ENCODE measurements at places on chromosomes 1 and 21.

- H3K36me3 ChIP-seq: no peaks in the 10 kb centered on the region
- no peaks in the 10 kb centered on the region for H3K27me3 ChIP-seq
- no peak overlapping the region for H3K27ac ChIP-seq
- DNase-seq: no peak
- H3K4me1 ChIP-seq: no peaks in the 10 kb centered on the region
Measured at GRCh38 chr1:167815650-167816049, 93.9 kb downstream of the MPZL1 start.

DNA sequence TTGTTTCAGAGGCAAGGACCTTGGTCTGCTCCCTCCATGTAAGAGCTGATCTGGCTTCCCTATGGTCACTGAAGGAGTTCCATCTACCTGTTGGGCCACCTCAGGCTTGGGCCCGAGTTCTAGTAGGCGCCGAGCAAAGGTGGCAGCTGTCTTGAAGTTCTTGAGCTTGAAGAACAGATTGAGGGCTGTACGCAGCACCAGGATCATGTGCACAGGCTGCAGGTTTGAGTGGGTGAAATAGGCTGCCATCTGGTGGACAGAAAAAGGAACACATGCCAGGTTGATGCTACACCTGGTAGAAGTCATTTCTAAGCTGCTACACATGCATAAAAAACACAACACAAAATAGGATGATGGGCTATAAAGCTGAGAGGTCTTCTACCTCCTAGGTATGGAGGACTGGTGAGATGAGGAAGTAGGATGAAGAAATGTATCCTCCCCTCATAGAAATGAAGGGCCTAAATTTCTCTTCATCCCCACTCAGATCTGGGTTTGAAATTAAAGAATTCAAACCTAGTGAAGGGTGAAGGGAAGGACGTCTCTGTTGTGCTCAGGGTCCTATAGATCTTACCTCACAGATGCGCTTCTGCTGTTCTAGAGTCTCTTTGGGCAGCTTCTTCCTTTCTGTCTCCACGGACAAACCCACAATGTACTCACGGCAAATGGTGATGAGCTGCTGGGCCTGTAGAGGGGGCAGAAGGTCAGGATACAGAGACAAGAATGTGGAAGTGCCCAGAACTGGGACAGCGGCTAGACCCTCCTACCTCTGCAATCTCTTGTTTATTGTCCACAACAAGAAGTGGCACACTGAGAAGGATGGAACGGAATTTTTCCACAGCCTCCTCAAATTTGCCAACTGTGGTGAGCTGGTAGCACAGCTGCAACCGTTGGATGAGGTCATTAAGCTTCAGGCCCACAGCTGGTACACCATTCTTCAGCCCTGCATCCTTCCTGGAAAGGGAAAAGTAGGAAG lies 6.6 kb upstream of the PEX19 start:
- no peaks in the 10 kb centered on the region for H3K4me1 ChIP-seq
- H3K27ac ChIP-seq: no peak overlapping the region
- no peaks in the 10 kb centered on the region for H3K27me3 ChIP-seq
- no peak overlapping the region for H3K4me3 ChIP-seq
- peaks cover 44% of the 10 kb centered on the region for H3K36me3 ChIP-seq
- peak; percentile 63 for DNase-seq

DNA sequence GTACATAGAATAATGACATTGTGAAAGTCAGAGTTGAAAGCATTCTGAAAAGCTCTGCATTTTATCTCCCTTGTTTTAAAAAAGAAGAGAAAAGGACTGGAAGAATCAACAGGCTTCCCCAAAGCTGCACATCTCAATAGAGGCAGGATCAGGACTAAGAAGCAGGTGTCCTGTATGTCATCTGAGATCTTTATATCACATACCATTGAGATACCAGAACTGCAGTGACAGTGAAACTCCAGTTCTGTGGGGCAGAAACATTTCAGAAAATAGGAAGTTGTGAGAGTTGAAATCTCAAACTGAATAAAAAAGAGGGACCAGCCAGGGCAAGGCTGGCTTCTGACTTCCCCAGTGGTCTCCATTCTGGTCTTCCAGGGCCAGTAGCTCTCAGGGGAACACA lies 33.0 kb upstream of the SH2D1B start:
- no peak overlapping the region for H3K27ac ChIP-seq
- H3K4me1 ChIP-seq: no peaks in the 10 kb centered on the region
- H3K36me3 ChIP-seq: no peaks in the 10 kb centered on the region
- H3K4me3 ChIP-seq: no peak overlapping the region
- DNase-seq: no peak
- no peaks in the 10 kb centered on the region for H3K27me3 ChIP-seq

GRCh38 chr1:42941640-42942330 lies 16.9 kb downstream of the SLC2A1 start:
- H3K27me3 ChIP-seq: no peaks in the 10 kb centered on the region
- peaks cover 17% of the 10 kb centered on the region for H3K4me1 ChIP-seq
- no peak overlapping the region for H3K4me3 ChIP-seq
- peak overlapping the region; percentile 90 for H3K27ac ChIP-seq
- DNase-seq: peak; percentile 80

GRCh38 chr21:41067709-41068108 lies 100.3 kb upstream of the BACE2 start:
- no peak overlapping the region for H3K4me3 ChIP-seq
- no peak overlapping the region for H3K27ac ChIP-seq
- H3K36me3 ChIP-seq: no peaks in the 10 kb centered on the region
- DNase-seq: no peak
- H3K27me3 ChIP-seq: no peaks in the 10 kb centered on the region

Data from breast epithelium (tissue), 4 donors.